ENCODE measurements at places on chromosomes 3 and 15.
A peak's percentile ranks its signal among the peaks of the same experiment; 100 is the strongest.

DNA sequence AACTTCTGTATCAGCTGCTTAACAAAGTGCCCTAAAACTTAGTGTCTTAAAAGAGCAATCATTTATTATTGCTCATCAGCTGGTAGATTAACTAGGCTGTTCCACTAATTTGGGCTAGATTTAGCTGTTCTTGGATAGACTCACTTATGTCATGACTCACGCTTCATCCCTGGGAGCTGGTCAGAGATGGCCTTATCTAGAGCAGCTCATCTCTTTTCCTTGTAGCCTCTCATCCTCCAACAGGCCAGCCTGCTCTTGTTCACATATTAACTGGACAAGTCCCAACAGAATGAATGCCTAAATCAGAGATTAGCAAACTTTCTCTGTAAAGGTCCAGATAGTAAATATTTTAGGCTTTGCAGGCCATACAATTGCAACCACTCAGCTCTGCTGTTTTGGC lies 66.9 kb upstream of the PLAAT1 start:
- DNase-seq: no peak

DNA sequence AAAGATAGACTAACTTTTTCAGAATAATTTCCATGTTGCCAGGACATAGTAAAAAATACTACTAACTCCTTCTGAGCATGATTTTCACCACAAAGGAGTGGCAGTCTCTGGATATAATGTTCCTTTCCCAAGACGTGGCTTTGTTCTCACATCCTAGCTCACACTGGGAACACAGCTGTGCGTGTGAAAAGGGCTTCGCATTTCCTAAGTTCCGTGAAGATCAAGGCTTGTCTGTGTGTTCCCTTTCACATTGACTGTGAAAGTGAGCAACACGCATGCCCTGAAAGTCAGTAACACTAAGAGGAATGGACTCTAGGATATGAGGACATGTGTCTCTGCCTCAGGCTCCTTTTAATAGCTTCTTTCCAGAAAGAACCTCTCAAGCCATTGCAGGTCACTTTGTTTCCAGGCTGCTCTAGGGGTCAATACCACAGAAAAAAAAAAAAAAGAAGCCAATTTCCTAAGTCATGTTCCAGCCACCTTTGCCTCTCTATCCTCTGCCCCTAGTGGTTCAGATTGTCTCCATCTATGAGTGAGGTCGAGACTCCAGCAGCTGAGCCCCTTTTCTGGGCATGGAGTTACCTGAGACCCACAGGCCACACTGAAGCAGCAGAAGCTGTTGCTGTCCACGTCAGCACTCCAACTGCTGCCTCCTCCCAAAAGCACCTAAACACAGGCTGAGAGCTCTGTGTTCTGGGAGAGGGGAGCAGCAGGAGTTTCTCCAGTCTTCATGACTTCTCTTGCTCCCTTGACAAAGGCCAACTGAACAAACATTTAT lies 355.9 kb downstream of the RSL24D1 start:
- no peak for DNase-seq

GRCh38 chr3:108525256-108525655 lies 14.9 kb upstream of the MYH15 start:
- DNase-seq: no peak

DNA sequence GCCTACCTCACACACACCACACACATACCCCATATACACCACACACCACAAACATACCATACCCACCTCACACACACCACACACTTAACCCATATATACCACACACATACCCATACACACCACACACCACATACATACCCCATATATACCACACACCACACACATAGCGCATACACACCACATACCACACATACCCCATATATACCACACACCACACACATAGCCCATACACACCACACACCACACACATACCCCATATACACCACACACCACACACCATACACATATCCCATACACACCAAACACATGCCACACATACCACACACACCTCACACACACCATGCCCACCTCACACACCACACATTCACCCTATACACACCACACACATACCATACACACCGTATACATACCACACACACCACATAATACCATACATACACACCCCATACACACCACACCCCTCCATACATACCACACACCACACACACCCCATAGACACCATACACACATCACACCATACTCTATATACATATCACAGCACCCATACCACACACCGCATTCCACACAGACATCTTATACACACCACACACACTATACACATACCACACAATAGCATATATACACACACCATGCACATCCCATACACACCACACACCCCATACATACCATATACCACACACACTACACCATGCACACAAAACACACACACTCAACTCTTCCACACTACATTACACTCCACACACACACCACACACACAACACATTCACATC lies 29.5 kb downstream of the APBA2 start:
- DNase-seq: no peak

DNA sequence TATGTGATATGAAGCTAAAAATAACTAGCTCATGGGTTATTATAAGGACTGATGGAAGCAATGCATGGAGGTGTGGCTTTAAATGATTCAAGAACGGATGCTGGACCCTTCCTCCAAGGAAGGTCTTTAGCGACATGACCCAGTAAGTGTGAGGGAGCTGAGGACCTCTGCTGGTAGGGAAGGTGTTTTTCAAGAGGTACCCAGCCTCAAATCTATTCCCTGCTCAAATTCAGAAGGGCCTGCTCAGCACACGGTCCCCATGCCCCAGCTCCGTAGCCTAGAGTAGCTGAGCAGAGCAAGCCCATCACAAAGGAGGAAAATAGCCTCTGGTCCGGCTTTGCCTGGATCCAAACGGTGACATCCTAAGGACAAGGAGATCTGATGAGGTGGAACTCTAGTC lies 266.2 kb upstream of the IGF1R start:
- no peak for DNase-seq

DNA sequence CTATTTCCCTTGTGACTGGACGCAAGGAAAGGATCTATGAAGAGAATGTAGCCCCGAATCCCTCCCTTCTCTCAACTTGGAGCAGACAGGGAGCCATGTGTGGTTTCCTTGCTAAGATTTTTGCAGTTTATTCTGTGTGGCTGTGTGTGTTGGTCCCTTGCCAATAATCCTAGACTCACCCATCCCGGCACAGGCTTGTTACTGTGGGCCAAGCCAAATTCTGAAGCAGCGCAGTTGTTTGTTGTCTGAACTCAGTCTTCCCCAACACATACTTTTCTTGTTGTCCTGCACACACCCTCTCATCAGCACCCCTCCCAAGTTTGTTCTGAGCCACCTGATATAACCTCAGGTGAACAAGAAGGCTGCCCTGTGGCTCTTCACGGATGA lies 193.3 kb upstream of the CTDSPL start:
- DNase-seq: peak; percentile 22

GRCh38 chr15:86115145-86115801 lies 35.6 kb downstream of the AGBL1 start:
- no peak for DNase-seq

- DNase-seq: no peak
Measured at GRCh38 chr3:31919528-31919927, 61.5 kb downstream of the OSBPL10 start.

DNA sequence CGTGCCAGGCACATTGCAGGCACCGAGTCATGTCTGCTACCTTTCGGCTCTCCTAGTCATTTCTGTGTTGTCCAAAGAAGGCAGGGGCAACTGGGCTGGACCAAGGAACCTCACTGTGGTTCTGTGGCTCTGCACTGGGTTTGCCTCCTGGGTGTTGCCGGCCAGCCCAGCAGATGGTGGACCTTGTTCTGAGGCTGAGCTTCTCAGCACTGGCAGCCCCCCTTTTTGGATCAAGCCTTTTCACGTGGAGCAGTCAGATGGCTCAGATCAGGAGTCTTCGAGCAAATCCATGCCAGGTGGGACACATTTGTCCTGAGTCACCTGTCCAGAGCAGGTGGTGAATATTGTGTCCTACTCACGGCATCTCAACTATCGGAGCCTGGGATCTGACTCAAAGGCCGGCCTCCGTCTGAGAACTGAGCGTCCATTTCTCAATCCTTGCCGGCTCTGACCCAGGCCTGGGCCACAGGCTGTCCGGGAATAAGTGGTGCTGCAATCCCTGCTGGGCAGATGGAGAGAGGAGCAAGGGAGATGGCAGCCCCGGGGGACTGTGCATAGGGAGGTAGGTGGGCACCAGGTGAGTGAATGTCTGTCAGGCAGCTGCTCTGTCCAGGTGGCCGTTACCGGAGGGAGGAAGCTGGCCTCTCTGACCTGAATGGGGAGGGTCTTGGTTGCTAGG lies at the start of gene IL16:
IL16 (plus strand) TSS at position 304 of the 679 bp plus-strand sequence. CDS start 28,521 bp downstream, outside the sequence.
- DNase-seq: no peak

- peak; percentile 97 for DNase-seq
Measured at GRCh38 chr3:171811295-171811912, 1.1 kb upstream of the PLD1 start.

DNA sequence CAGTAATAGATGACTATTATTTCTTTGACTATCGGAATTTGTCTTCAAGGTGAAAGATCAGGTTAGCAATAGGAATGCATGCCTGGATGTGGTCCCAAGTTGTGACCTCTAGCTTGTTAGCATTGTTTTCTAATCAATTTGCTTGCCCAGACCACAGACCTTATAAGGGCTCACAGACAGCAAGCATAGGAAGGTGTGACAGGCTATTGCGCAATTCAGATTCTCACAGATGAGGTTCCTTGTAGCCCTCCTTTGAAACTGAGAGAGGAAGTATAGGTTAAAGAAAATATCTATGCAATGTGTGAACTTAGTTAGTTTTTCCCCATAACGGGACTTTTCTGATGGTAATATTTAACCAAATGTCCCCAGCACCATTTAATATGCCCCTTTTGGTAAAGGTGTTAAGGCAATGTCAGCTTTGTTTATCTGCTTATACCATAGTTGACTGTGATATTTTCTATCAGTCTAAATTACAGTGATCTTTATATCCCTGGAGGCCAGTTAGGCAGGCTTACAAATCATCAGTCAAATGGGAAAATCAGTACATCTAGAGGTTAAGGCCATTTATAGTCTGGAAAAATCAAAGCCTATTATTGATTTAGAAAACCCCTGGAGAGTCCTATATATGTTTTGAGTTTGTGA lies 168.1 kb upstream of the MBNL1 start:
- DNase-seq: no peak

DNA sequence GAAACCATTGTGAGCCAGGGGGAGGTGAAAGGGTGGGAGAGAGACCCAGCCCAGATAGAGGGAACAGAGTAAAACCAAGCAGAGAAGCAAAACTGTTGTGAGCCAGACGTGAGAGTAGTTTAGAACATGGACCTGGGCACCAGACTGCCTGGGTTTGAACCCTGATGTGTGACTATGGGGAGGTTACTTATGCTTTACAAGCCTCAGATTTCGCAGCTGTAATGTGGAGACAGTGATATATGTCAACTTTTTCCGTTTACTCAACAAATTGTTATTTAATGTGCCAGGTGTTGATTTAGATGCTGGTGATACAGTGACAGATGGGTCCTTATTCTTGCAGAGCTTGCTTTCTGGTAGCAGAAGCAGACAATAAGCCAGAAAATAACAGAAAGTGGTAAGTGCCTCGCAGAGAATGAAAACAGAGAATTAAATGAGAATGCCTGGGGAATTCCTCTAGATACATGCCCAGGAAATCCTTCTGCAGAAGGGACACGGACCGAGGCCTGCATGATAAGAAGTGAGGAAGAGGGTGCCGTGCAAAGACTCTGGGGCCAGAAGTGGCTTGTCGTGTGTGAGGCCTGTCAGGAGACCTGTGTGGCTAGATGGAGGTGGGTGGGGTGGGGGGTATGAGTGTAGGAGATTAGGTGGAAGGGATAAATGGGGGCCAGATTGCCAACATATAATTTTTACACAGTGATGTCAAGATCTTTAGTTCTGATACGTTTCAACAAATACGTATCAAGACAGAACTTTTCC lies 15.0 kb downstream of the KAT2B start:
- no peak for DNase-seq

GRCh38 chr3:13574798-13575451 lies 26.0 kb downstream of the FBLN2 start:
- no peak for DNase-seq

- DNase-seq: no peak
Measured at GRCh38 chr3:154122552-154122911, 1.3 kb downstream of the ARHGEF26 start.

DNA sequence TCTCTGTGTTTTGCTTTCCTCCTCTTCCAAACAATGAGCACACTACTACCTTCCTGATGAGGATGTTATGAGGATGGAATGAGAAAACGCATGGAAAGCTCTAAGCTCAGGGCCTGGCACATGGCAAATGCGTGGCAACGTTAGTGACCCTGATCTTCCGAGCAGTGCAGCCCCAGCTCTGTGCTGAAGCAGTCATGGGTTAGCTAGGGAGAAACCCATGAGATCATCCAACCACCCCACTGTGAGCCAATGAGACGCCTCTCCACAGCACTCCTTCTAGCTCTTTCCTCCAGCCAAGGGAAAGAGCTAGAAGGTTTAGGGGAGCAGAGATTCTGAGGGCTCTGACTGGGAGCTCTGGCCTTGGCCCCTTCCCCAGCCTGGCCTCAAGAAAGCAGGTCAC lies 4.5 kb downstream of the CPN2 start:
- peak; percentile 45 for DNase-seq

- DNase-seq: peak; percentile 75
Measured at GRCh38 chr3:101850246-101851051, 1.1 kb downstream of the NFKBIZ start.

- no peak for DNase-seq
Measured at GRCh38 chr3:64111872-64112271, 88.6 kb upstream of the PSMD6 start.

DNA sequence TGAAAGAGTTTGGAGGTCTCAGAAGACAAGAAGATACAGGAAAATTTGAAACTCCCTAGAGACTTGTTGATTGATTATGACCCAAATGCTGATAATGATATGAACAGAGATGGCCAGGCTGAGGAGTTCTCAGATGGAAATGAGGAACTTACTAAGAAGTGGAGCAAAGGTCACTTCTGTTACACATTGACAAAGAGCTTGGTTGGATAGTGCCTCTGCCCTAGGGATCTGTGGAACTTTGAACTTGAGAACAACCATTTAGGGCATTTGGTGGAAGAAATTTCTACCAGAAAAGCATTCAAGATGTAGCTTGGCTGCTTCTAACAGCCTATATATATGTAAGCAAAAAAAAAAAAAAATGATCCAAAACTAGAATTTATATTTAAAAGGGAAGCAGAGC lies 48.9 kb upstream of the NAALADL2 start:
- no peak for DNase-seq

GRCh38 chr15:99123713-99124451 lies 19.0 kb downstream of the SYNM start:
- DNase-seq: peak; percentile 93

- DNase-seq: no peak
Measured at GRCh38 chr3:13405614-13406013, 14.5 kb downstream of the NUP210 start.

All from stromal cell of bone marrow (primary cell).